ENCODE measurements at places on chromosomes 13 and 19.

DNA sequence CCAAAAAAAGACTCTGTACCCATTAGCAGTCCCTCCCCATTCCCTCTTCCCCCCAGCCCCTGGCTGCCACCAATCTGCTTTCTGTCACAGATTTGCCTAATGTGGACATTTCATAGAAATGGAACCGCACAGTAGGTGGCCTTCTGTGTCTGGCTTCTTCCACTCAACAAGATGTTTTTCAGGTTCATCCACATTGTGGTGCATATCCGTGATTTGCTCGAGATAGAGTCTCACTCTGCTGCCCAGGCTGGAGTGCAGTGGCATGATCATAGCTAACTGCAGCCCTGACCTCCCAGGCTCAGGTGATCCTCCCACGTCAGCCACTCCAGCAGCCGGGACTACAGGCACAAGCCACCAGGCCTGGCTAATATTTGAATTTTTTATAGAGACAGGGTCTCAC, 20.9 kb downstream of the AP2A1 start:
- DNase-seq = no peak

GRCh38 chr13:44853641-44854040, 135.6 kb downstream of the NUFIP1 start:
- no peak for DNase-seq

DNA sequence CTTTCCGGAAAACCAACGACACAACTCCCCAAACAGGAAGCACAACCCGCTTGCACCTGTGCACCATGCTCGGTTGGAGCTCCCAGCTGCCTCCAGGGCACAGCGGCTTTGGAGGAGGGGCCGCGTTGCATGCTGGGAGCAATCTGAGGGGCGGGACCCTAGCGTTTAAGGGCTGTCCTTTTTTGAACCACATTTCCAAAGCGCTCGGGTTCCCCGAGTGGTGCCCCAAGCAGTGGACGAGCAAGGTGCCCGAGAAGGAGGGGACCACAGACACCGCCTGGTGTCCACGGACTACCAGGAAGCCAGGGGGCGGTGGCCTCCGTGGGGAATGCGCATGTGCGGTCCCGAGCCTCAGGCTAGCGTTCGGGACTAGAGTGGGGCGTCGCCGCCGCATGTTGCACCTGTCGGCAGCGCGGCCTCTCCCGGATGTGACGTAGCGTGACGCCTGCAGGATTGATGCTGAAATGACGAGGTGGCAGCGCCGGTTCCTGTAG, 11.9 kb upstream of the ZNF57 start:
- peak; percentile 73 for DNase-seq

DNA sequence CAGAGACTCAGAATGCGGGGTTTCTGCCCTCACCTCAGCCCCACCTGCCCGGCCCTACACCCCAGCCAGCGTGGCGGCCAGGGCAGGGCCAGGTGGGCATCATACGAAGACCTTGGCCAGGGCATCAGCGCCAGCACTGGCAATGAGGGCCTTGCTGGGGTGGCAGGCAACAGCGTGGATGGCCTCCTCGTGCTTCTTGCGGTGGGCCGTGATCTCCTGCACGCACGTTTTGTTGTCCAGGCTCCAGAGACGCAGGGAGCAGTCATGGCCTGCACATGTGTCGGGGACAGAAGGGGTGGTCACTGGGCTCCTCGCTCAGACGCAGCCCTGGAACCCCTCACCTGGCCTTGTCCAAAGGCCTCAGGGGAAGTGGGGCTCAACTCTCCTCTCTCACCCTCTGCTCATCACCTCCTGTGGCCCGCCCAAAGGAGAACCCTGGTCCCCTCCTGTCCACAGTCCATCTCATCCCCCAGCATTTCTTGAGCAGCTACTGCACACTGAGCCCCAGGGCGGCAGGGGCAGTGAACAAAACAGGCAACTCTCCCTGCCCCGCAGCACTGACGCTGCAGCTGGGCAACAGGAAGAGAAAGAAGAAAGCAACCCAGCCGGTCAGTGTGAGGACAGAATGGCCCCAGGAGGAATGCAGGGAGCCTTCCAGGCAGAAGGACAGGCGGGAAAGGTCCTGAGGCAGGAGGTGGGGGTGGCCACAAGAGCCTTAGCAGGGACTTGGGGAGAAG, 3.8 kb upstream of the PRKD2 start:
- DNase-seq = no peak

GRCh38 chr13:41548910-41549309, 91.6 kb downstream of the RGCC start:
- DNase-seq = no peak

GRCh38 chr13:24282256-24282655, 27.1 kb upstream of the C1QTNF9 start:
- DNase-seq = no peak

DNA sequence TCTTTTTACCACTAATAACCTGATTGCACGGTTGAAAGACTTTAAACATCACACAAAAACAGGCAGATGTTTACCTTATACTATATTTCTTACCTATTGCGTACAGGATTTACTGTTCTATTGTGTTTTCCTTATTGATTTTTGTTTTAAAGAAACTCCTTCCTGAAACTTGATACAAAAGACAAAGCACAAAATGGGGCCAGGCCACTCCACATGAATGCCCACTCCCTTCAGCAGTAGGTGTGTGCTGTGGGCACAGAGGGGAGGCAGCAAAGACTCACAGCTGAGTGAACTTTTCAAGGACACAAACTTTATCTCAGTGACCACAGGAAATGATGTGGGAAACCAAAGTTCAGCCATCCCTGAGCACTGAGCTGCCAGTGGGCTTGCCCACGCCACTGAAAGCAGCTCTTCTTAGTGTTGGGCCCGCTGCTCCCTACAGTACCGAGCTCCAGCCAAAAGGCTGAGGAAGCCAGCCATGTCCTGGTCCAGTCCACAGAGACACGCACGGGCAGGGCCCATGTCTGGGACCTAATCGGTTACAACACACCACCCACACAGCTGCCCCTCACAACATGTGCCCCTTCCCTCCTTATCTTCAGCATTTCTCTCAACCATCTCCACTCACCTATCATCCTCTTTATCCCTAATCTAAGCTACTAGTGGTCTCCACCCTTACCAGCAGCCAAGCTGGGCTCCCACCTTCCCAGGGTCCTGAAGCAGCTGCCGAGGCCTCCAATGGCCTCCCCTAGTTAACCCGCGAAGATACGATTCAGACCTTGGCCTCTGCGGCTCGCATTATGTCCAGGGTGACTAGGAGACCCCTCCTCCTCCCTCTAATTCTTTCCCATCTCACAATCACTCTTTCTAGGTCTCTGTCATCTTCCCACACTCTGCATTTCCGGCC, 39.5 kb downstream of the ATP7B start:
- DNase-seq = no peak

GRCh38 chr19:4362831-4363545, 19.6 kb downstream of the MPND start:
- DNase-seq = no peak

DNA sequence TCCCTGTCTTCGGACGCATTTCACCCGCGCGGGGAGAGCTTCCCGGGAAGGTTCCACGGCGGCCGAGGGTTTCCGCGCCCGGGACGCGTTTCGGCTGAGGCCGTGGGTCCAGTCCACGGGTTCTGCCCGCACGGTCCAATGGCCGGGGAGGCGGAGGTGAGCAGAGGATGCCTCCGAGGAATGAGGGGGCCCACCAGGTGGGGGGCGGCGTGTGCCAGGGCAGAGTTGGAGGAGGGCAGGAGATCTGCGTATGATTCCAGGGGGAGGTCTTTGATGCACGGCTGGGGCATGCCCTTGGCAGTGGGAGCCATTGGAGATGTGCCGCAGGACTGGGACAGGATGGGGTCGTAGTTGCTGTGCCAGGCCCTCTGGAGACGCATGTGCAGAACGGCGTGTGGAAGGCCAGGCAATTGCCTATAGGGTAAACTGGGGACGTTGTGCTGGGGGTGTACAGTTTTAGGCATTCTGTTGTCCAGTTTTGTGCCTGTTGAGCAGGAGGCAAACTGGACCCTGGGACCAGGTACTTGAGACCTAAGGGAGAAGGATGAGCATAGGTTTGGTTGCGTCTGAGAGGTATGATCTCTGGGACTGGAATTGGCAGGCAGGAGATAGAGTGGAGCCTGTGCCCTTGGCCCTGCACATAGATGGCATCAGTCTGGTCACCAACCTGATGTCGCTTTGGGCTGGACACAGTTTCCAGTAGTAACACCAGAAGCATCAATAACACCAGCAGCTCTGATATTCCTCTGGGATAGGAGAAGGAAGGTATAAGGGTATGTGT, 751 bp downstream of the ZNF584 start:
- peak; percentile 61 for DNase-seq

DNA sequence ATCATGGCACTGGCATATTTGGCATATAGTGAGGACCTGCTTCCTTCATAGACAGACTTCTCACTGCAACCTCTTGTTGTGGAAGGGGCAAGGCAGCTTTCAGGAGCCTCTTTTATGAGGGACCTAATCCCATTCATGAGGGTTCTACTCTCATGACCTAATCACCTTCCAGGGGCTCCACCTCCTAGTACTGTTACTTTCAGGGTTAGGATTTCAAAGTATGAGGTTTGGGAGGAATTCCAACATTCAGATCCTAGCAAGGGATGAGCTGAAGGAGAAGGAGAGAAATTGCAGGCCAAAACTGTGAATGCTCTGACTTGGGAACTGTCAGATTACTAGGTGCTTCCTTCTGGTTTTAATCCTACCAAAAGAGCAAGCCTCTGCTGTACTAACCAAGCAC, 87.8 kb downstream of the LMO7 start:
- no peak for DNase-seq
